Activated naive CD4-positive, alpha-beta T cell treated with anti-CD3 and anti-CD28 coated beads, Interleukin-2, amount 50 U/mL, for 72 hours (primary cell): ENCODE measurements at places on chromosomes 6 and 20. TPM values are rescaled to one million over a fixed set of nuclear protein-coding genes. Genes with fewer than 3 reads are reported as not detected.

GRCh38 chr20:32731882-32732266 lies 11.4 kb downstream of the COMMD7 start:
- no peak for DNase-seq

TMEM151B gene
- 0.20 TPM for total RNA-seq

DNA sequence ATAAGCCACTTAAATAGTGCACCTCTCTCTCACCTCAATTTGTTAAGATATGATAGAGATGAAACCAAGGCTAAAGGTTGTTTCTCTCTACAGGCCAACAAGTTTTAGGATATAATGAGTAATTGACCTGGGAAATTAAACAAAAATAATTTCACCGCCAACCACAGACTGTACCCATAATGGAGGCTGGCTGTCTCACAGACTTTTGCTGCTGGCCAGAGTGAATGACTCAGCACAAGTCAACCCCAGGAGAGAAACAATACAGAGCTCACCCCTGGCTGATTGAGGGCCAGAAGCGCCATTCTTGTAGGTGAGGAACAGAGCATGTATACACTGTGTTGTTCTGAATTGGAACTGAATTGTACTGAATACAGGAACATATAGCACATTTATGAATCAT lies 99.9 kb downstream of the CAP2 start:
- no peak for DNase-seq

DNA sequence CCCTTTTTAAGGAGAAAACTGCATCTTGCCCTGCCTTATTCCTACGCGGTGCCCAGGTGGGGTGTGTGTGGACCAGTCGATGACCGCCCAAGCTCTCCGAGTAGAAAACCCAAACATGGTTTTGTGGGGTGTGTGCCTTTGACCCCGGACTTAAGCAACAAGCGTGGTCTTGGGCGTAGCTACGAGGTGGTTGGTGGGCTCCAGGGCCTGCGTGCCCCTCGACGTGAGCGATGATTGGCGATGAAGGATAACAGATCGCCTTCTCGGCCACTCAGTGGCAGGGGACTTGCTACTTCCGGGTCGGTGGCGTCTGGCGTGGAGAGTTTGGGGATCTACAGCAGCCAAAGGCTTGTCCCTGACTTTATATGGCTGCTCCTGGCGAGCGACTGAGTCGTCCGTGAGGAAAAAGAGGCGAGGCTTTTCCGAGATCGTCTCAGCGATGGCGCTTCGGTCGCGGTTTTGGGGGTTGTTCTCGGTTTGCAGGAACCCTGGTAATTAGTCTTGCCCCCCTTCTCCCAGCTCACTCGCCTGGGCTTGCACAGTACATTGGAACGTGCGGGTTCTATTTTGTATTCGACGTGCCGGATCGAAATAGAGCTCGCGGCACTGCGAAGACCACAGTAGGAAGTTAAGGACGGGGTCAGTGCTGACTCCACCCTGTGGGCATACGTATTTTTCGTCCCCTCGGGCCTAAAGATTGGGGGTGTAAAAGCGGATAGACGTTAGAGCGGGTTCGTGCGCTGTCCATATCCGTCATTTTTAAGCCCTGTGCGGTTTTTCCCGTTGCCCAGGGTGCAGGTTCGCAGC lies at the start of gene MRPL18:
TSS of gene MRPL18 (plus strand) at position 319 of the 807 bp plus-strand sequence. CDS start at position 440, 121 bp downstream.
- DNase-seq = peak; percentile 87

DNA sequence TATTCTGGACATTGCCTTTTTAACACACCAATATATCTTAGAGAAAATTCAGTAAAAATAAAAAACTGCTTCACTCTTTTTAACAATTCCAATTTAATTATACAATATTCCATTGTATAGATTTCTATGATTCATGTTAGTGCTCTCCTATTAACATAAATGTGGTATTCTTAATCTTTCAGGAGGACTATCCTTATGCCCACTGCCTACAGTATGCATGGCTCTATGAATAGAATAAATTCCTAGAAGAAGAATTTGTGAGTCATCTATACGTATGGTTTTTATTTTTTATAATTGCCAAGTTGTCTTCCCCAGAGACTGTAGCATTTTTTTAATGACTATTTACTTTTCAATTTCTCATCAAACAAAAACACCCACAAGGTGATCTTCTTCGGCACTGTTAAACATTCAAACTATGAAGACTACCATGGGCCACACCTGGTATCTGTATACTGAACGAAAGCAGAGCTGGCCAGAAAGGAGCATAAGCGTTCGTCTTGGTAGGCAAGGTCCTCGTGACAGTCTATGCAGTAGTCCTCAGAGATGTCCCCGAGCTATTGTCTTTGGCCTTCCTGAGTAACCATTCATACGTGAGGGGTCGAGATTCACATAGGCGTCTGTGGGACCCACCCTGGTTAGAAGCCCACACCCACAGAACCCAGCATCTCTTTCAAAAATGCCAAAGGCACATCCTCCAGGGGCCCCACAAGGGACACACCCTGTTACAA lies 74.6 kb downstream of the KIF16B start:
- DNase-seq = no peak

GRCh38 chr6:1995636-1996035 lies 249.8 kb downstream of the GMDS start:
- DNase-seq = no peak

TJAP1 gene
- 35.0 TPM for total RNA-seq

- DNase-seq = no peak
Measured at GRCh38 chr20:46286382-46286781, 21.9 kb downstream of the CDH22 start.

BNIP5 gene
- not detected for total RNA-seq
